ENCODE measurements at places on chromosomes 2 and 18. TPM values are rescaled to one million over a fixed set of nuclear protein-coding genes. Genes with fewer than 3 reads are reported as not detected.

GRCh38 chr2:113200736-113201490 is 27.1 kb downstream of the PSD4 start:
- no peak for DNase-seq

The GCG gene
- polyA plus RNA-seq: not detected

- DNase-seq: peak; percentile 43
These were observed 8.7 kb downstream of the CAPN13 start for GRCh38 chr2:30798536-30798991.

DNA sequence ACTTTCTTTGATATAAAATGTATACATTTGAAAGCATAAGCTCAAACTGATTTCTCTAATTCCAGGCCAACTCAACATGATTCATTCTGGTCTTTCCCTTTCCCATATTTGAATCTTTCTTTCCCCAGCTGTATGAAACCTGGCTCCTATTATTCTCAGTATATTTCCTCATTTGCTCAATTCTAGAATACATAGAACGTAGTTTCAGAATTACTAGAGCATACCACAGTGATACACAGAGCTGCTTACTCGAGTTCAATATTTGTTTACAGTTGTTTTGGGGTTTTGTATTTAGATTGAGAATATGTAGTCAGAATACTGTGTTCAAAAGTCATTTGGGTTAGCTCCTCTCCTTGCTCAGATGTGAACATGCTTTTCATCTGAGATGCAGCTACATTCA is 43.0 kb downstream of the TNFRSF11A start:
- DNase-seq: no peak

The UGT1A10 gene
- not detected for polyA plus RNA-seq

DNA sequence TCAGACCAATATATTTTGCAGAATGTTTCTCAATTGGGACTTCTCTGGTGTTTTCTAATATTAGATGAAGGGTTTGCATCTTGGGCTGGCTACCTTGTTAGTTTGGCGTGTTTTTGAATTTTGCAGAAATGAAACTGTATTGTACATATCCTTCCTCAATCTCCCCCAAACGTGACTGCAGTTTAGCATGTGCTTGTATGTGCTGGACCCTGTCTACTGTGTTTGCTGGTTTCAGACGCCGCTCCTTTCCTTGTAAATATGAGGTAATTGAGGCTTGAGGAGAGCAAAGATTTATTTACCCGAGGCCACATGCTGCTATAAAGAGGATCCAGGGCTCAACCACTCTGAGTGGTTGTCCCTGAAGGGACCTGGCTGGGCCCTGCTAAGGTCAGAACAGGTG is 57.2 kb downstream of the NGEF start:
- no peak for DNase-seq

- DNase-seq: no peak
These were observed 53.4 kb upstream of the IL1RL1 start for GRCh38 chr2:102258025-102258385.

- DNase-seq: no peak
These were observed 192.1 kb upstream of the CXCR4 start for GRCh38 chr2:136310005-136310495.

DNA sequence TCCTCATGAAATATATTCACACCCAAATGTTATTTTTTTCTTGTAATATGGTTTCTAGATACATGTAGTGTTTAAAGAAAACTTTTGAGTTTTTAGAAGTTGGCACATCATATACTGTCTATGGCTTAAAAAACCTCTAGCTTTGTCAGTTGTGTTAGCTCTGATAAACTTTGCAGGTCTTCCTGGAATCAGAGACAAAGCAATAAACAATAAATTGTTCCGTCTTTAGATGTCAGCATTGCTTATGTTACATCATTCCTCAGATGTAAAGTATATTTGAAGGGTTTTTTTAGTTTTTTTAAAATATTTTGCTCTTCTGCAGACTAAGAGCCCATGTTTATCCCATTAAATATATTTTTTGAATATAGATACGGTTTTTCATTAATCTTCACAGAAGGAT is 145.1 kb downstream of the GPD2 start:
- no peak for DNase-seq

The FBXO41 gene
- 2.7 TPM for polyA plus RNA-seq

The RNU2-63P gene
- not detected for polyA plus RNA-seq

GRCh38 chr2:6078414-6078813 is 386.2 kb downstream of the SOX11 start:
- no peak for DNase-seq

Data from left renal pelvis (tissue), 4 donors.